ENCODE measurements at places on chromosomes 12 and 14.

GRCh38 chr12:27176765-27177164 lies 67.3 kb upstream of the STK38L start:
- DNase-seq: no peak

DNA sequence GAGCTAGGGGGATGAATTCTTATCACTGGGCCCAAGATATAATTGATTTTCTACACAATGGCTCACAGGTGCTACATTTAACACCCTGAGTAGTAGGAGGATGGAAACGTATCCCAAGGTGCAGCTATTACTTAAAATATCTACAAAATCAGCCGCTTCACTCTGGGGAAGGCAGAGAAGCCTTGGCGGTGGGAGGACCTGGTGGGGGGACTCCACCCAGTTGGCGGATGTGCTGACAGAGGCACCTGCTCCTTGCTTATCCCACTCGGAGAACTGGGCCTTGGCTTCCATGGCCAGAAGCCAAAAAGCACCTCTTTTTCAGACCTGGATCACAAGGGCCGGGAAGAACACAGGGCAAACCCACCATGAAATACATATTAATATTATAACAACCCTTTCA lies 106.3 kb downstream of the OTX2 start:
- DNase-seq: no peak

DNA sequence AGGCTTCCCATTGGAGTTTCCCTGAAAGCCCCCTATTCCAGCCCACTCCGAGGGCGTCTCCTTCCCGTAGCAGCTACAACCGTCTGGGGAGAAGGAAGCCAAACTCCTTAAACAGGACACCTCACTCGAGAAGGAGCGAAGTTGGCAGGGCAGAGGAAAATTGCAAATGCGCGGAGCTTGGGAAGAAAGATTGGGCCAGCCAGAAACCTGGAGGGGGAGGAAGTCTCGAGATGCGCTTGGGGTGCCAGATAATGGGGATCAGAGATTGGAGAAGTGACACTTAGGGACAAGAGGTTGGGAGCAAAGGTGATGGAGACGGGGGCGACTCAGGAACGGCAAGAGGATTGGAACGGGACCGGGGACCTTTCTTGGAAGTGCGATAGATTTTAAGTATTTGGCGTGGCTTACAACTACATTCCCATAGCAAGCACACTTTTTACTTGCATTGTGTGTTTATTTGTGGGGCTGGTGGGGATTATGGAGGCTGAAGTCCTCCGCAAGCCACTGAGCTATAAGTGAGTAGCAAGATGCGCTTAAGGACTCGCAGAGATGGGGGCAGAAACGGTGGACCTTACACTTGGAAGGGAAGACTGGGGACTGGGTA lies 926 bp downstream of the HRK start:
- DNase-seq: no peak

DNA sequence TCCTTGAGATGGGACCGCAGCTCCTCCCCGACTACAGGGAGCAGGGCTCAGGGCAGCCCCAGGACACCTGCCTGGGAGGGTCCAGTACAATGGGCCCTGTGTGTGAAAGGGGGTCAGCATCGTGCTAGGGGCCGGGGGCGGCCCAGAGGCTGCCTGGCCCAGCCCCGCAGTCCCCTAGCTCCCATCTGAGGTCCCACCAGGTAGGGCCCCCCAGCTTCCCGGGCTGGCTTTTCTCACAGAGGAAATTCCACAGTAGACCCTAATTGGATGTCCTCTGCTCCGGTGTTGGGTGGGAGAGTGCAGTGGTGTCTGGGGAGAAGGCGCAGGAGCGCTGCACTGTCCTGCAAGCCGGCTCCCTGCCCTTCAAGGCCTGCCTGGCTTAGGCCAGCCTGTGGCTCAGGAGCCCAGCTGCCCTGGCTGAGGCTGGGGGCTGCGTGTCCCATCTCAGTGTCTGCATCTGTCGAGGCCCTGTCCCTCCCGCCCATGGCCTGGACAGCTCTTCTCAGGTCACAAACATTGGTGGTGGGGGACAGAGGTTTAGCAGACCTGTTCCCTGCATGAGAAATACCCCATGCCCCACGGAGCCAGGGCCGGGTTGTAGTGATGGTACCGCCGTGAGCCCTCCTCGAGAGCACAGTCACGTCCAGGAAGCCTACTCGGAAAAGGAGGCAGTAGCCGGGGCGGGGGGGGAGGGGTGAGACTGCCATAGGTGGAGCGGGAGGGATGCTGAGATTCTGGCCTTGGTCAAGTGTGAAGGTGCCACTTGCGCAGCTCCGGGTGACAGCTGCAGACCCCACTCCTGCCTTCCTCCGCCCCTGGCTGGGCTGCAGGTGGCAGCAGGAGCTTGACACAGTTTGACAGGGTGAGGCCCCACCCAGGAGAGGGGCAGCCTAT lies 11.6 kb downstream of the HIP1R start:
- no peak for DNase-seq

- DNase-seq: peak; percentile 60
Measured at GRCh38 chr12:93419388-93420034, 22.2 kb downstream of the UBE2N start.

DNA sequence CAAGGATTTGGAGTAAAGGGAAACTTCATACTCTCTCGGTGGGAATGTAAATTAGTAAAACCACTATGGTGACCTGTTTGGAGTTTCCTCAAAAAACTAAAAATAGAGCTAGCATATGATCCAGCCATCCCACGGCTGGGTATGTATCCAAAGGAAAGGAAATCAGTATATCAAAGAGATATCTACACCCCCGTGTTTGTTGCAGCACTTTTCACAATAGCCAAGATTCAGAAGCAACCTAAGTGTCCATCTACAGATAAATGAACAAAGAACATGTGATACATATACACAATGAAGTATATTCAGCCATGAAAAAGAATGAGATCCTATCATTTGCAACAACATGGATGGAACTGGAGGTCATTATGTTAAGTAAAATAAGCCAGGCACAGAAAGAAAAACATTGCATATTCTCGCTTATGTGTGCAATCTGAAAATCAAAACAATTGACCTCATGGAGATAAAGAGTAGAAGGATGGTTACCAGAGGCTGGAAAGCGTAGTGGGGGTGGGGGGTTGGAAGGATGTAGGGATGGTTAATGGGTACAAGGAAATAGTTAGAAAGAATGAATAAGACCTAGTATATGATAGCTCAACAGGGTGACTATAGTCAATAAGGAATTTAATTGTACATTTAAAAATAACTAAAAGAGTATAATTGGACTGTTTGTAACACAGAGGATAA lies 468.0 kb downstream of the BCAT1 start:
- DNase-seq: no peak

DNA sequence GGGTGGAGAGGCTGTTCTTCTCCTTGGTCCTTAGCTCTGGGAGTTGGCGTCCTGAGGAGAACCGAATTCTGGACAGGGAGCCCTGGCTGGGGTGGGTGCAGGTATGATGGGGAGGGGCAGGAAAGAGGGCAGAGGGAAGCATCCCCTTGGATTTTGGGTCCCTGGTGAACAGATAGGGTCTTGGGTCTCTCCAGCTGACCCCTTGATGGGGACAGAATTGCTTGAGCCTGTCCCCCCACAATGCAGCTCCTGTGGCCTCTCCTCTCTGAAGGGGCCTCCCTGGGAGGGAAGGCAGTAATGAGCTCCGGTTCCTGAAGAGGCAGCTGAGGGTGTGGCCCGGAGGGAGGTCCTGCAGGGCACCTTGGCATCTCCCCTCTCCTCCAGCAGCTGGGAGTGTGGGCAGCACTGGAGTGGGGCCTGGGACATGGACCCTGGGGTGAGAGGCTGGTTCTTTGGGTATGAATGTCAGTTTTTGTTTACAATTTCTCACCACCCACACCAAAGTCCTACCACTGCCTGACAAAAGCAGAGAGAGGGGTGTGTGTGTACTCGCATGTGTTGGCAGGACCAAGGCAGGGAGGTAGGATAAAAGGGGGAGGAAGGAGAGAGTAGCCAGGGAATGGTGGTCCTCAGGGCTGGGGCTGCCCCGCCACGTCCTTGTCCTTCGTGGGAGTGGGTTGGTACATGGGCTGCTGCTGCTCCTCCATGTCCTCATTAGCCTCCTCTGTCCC lies 7.7 kb upstream of the CEBPE start:
- no peak for DNase-seq

- no peak for DNase-seq
Measured at GRCh38 chr12:77120156-77121085, 55.1 kb upstream of the E2F7 start.

GRCh38 chr12:68835333-68835908 lies 27.4 kb downstream of the MDM2 start:
- DNase-seq: no peak

- no peak for DNase-seq
Measured at GRCh38 chr14:87268997-87269396, 724.0 kb downstream of the GALC start.

DNA sequence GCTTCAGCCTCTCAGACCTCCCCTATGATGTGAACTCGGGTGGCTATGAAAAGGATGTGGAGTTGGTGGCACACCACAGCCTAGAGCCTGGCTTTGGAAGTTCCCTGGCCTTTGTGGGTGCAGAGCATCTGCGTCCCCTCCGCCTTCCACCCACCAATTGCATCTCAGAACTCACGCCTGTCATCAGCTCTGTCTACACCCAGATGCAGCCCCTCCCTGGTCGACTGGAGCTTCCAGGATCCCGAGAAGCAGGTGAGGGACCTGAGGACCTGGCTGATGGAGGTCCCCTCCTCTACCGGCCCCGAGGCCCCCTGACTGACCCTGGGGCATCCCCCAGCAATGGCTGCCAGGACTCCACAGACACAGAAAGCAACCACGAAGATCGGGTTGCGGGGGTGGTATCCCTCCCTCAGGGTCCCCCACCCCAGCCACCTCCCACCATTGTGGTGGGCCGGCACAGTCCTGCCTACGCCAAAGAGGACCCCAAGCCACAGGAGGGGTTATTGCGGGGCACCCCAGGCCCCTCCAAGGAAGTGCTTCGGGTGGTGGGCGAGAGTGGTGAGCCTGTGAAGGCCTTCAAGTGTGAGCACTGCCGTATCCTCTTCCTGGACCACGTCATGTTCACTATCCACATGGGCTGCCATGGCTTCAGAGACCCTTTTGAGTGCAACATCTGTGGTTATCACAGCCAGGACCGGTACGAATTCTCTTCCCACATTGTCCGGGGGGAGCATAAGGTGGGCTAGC lies 7.0 kb upstream of the RPS26 start:
- no peak for DNase-seq

DNA sequence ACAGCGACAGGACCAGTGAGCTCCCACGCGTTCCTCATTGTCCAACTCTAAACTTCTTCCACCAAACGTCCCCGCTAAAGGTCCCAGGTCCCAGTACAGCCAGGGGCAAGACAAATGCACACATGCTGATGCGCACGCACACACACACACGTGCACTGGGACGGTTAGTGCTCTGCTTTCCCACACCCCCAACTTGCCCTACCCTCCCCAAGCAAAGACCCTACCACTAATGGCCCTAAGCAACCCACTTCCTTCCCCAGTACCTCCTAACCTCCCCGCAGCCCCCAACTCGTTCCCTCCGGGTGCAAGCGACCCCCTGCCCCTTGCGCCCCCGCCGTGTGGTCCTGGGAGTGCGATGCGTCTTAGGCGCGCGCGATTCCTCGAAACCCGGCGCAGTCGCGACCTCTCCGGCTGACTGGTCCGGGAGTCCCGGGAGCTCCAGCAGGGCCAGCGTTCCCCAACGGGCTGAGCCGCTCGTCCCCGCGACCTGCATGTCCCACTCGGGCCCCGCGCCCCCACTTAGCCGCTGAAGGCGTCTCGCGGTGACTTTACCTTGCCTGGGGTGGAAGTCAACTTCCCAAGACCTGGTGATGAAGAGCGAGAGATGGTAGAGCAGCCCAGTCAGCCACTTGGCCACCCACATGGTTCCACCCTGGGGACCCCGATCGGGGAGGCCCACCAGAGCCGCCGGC lies 578 bp downstream of the ADAMTS20 start:
- peak; percentile 6 for DNase-seq

DNA sequence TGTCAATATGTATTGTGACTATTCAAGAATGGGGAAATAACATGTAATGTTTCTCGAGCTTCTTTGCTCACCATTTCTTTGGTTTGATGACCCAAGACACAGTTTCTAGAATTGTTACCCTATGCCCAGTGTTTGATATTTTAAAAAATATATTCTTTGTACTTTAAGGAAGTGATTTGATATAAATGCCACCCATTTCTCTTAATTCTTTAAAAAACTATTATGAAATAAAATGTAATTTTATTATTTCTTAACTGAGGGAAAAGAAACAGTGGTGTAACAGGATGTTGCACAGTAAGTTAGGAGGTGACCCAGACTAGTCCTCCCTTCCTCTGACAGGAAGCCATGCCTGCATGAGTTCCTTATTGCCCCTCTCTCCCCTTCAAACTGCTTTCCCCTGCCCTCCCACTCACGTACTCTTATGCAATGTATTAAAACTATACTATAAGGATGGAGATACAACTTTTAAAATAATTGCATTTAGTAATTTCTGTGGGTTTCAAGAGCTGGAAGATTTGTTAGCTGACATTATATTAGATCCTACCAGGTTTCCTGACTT lies 279.4 kb downstream of the TMTC2 start:
- no peak for DNase-seq

- DNase-seq: no peak
Measured at GRCh38 chr12:1842905-1843640, 22.7 kb downstream of the LRTM2 start.

GRCh38 chr14:90087433-90087832 lies 25.6 kb downstream of the KCNK13 start:
- DNase-seq: peak; percentile 94

- no peak for DNase-seq
Measured at GRCh38 chr12:47139000-47139681, 59.4 kb upstream of the AMIGO2 start.

- no peak for DNase-seq
Measured at GRCh38 chr14:105944632-105945610, 418.5 kb downstream of the TMEM121 start.

GRCh38 chr14:47353186-47353585 lies 322.2 kb downstream of the MDGA2 start:
- no peak for DNase-seq

- no peak for DNase-seq
Measured at GRCh38 chr12:20196767-20197166, 171.6 kb upstream of the PDE3A start.

- DNase-seq: no peak
Measured at GRCh38 chr14:102392506-102392905, 29.8 kb downstream of the TECPR2 start.

- DNase-seq: peak; percentile 55
Measured at GRCh38 chr12:50620109-50620977, 115.6 kb downstream of the DIP2B start.

- DNase-seq: no peak
Measured at GRCh38 chr14:53285821-53286220, 132.7 kb upstream of the DDHD1 start.
